ENCODE measurements at places on chromosomes 2 and 18.

GRCh38 chr2:84741182-84741822 lies 139.6 kb downstream of the TRABD2A start:
- DNase-seq = peak; percentile 41

- DNase-seq = no peak
Measured at GRCh38 chr2:216424274-216424673, 12.0 kb downstream of the SMARCAL1 start.

GRCh38 chr2:23767876-23768621 lies 158.9 kb downstream of the ATAD2B start:
- DNase-seq = no peak

DNA sequence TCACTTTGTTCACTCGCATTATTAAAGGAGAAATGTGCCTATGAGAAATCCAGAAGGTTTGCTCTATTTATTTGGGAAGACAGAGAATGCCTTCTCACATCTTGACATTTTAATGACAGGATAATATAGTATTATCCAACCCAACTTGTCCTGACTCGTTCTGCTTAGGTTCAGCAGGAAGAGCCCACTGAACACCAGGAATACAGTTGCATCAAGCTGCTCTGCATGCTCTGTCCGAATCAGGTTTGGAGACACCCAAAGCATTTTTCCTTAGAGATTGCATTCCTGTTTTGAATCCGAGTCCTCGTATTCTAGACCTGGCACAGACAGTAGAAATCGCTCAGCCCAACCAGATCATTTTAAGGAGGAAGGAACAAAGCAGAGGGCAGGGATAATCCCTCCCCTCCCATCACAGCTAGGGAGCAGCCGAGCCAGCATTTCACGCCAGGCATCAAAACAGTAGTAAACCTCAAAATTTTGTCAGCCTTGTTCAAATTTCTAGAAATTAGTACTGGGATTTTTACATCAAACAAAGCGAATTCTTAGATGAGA lies 837.4 kb upstream of the ID2 start:
- no peak for DNase-seq
